ENCODE measurements at places on chromosomes 2 and 18.

DNA sequence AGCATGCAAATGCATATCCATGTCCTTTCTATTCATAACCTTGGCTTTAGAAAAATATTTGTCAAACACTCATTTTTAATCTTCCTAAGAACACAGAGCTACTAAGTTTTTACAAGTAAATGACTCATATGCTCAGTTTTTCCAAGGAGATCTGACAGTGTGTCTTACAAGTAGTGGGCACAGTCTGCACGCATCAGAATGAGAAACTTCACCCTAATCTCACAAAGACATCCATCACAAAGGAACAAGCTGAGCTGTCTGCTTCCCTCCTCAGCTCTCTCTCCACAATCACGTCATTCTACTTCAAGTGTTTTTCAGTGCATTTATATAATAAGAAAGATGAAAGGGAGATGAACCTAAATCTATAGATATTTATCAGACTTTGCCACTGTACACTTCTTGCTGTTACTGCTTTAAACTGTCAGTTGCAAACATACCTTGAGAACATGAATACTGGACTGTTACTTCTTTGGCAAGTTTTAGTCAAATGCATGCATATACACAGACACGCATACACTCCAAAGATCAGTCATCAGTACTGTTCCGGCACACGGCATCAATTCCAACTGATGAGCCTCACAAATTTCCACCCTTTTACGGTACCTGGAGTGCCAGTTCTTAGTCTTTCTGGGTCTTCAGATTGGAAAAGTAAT, 75.7 kb downstream of the RBMS1 start:
- peak; percentile 47 for DNase-seq

GRCh38 chr18:32707147-32707546, 65.7 kb downstream of the KLHL14 start:
- DNase-seq, result no peak

- no peak for DNase-seq
These were observed 450.9 kb upstream of the HS6ST1 start for GRCh38 chr2:128769457-128770142.

DNA sequence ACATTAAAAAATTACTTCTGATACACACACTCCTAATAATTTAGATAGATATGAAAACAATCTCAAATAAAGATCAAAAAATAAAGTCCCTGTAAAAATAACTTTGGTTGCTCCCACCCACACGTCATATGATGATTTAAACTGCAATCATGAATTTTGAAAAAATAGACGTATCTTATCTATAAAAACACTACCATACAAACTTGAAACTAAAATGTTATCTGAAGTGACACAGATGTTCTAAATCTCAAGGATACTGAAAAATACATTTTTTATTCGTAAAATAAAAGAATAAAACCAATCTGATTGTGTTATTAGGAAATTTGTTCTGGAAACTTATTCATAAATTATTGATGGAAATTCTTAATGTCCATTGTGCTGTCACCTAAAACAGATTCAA, 8.1 kb upstream of the BOLA3 start:
- DNase-seq, result no peak

- no peak for DNase-seq
These were observed 266.6 kb downstream of the ETAA1 start for GRCh38 chr2:67663776-67664175.

- no peak for DNase-seq
These were observed 515.8 kb downstream of the GALR1 start for GRCh38 chr18:77765468-77765867.

DNA sequence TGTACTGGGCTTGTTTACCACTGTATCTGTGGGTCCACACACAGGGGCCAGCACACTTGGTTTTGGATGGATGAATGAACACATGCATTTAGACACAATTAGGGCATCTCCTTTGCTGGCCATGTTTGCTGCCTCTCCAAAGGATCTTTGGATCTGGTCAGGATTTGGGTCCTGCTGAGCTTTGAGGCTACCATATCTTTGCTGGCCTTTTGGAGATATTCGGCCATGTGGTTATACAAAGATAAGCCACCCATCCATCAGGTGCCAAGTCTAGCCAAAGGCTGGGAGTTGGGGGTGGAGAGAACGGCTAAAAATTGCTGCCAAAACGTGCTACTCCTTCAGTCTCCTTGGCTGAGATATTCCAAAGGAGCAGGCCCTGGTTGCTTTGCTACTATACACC, 18.2 kb upstream of the FZD7 start:
- no peak for DNase-seq

DNA sequence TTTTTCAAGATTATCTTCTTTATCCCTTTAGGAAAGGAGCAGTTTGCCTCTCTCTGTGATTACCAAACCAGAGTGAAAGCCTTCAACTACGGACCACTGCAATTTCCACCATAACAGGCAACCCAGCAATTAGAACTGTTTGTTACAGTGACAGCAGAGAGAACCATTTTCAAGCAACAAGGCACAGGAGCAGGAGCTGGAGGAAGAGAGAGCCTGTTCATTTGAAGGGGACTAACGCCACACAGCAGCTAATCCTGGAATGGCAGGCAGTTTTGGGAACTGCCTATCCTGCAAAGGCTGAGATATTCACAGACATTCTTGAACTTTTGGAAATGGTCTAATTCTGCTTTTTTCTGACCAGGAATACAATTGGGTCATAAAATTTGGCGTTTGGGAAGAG, 1541.9 kb upstream of the PIK3C3 start:
- no peak for DNase-seq

DNA sequence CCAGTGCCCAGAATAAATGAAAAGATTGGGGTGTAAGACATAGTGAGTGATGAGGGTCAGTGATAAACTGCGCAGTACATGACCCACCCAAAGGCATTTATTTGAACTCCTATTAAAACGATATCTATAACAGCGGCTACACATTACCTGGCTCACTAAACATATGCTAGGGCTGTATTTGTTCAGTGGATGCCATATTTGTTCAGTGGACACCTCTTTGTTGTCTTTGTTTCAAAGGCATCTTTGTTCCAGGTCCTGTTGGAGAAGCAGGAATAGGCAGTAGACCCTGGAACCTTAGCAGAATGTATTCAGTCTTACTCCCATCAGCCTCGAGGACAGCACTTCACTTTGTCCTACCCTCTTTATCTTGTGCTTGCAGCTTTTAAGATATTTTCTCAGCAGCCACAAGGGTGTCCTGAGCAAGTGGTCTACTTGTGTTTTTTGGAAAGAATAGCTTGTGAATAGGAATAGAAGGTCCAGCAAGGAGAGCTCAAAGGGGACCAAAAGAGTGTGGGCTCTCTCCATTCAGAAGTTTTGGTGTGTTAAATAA, 650.8 kb upstream of the FANCL start:
- DNase-seq, result no peak

DNA sequence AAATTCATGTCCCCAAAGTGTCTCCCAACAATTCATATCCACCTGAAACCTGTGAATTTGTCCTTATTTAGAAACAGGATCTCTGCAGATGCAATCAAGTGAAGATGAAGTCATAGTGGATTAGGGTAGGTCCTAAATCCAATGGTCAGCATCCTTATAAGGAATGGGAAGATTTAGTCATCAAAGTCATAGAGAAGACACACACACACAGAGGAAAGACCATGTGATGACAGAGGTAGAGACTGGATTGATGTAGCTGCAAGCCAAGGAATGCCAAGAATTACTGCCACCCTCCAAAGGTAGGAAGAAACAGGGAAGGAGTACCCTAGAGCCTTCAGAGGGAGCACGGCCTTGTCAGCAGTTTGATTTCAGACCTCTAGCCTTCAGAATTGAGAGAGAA, 17.7 kb downstream of the ADD2 start:
- no peak for DNase-seq

DNA sequence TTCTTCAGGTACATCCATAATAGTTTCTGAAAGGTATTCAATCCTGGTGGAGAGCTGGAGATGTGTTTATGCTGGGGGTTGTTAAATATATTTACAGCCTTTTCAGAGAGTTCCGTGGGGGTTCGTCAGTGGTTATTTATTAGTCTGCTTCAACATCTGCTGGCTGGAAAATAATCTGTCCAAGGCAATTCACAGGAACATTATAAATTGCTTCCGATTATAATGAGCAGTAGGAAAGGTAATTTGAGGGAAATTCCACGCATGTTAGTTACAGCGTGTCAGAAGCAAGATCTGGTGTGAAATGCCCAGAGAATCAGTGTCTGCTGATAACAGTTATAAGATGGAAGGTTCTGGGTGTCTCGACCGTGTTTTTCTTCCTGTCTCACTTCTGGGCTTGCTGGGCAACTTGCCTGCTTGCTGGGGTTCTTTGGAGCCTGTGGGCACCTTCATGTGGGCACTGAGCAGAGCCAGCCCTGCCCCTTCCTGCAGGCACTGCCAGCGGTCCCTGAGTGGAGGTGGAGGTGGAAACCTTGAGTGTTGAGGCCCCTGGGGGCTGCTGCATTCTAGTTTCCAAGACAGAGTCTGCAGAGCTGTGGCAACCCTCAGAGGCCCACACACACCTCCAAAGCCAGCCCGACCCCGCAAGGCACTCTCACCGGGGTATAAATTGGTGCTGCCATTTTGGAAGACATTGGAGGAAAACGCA, 185.7 kb downstream of the FAM210A start:
- DNase-seq, result peak; percentile 27

- DNase-seq, result no peak
These were observed 9.1 kb upstream of the PRELID3A start for GRCh38 chr18:12398625-12399024.

DNA sequence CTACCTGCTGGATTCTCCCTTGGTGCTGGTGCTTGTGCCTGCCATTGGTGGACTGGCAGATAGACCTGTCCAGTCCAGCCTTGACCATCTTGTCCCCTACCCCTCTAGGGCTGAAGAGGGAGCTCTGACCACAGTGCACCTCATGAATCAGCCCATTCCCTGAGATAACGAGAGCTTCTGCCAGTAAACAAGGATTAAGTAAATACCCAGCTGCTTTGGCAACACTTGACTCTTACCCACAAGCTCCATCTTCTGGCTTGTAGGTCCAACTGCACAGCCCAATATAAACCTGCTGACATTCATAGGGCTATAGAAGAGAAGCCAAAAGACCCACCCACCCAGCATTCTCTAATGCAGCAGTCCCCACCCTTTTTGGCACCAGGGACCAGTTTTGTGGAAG, 186.4 kb downstream of the PIK3C3 start:
- DNase-seq, result no peak

GRCh38 chr2:219495531-219496122, 3.1 kb upstream of the GMPPA start:
- peak; percentile 66 for DNase-seq

GRCh38 chr2:172300851-172301250, 126.5 kb upstream of the ITGA6 start:
- no peak for DNase-seq

GRCh38 chr2:199659207-199659606, 191.8 kb downstream of the FTCDNL1 start:
- peak; percentile 13 for DNase-seq

DNA sequence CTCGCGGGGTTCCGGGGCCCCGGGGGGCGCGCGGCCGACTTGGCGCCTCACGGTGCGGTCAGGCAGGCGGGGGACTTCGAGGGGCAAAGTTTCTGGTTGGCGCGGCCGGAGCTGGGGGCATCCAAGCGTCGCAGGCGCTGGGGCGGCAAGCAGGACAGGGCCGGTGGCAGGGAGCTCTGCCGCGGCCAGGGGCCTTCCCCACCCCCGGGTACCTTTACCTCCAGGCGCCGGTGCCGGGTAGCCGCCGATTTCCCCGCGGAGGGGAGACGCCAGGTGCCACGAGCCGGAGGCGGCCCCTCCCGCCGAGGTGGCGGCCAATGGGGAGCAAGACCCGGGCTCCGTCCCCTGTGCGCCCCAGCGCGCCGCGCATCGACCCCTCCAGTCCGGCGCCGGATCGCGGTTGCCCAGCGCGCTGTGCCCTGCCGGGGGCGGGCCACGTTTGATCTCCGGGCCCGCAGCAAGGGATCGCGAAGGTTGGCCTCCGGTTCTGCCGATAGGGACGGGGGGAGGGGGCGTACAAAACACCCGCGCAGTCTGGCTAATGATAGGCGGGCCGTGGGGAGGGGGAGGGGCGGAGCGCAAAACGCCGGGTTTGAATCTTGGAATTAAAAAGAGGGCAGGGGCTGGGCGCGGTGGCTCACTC, at the start of gene ST8SIA5:
Gene ST8SIA5 (minus strand): TSS at position 495 of the 643 bp plus-strand sequence. CDS start 545 bp downstream, outside the sequence.
- no peak for DNase-seq

DNA sequence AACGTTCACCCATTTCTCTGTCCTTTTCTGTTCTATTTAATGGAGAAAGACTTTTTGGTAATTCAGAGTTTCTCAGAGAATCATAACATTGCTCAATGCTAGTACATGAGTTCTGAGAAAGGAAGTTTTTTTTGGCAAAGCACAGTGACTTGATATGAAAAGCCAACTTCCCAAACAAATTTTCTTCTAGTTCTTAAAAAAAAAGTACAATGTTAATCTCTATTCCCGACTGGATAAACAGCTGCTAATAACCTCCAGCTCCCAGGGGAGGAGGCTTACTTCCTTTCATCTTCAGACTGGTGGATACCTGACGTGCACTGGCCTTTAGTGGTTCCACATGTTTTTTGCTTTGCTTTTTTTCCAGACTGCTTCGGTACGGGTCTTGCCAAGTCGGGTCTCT, 284.6 kb upstream of the CCDC68 start:
- no peak for DNase-seq

GRCh38 chr2:71452565-71452964, 796 bp upstream of the DYSF start:
- DNase-seq, result peak; percentile 41

- no peak for DNase-seq
These were observed 142.4 kb downstream of the SOCS6 start for GRCh38 chr18:70431203-70431624.

DNA sequence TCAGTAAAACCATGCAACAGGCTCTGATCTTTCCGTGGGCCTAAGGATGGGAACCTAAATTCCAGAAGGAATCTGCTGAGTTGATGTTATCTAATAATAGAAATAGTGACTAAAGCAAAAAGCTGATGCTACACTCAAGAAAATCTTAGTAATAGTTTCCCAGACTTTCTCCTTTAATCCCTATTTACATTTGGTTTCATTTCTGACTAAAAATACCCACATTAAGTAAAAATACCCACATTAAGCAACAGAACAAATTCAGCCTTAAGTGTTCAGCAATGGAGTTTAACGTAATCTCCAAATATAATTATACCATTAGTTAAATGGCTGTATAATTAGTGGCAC, 50.3 kb downstream of the CCBE1 start:
- DNase-seq, result no peak

DNA sequence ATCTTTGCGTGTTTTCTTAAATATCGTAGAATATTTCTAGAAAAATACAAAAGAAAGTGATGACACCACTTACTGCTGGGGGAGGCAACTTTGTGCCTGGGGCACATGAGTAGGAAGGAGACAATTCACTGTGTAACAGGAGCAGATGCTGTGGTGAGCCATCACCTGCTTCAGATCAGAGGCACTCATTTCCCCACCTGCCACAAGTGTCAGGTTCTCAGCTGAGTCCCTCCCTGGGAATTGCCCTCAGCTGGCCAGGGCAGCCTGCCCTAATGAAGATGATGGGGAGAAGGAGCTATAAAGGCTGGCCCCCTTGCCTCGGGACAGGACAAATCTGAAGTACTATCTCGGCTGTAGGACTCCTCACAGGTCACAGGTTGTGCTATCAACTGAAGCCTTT, 322.8 kb downstream of the STK39 start:
- no peak for DNase-seq

All from stimulated activated CD4-positive, alpha-beta T cell treated with anti-CD3 and anti-CD28 coated beads, Interleukin-1b, Interleukin-23, amount 100 ng/mL, for 48 hours (primary cell).